ENCODE measurements at places on chromosomes 2 and 18.

DNA sequence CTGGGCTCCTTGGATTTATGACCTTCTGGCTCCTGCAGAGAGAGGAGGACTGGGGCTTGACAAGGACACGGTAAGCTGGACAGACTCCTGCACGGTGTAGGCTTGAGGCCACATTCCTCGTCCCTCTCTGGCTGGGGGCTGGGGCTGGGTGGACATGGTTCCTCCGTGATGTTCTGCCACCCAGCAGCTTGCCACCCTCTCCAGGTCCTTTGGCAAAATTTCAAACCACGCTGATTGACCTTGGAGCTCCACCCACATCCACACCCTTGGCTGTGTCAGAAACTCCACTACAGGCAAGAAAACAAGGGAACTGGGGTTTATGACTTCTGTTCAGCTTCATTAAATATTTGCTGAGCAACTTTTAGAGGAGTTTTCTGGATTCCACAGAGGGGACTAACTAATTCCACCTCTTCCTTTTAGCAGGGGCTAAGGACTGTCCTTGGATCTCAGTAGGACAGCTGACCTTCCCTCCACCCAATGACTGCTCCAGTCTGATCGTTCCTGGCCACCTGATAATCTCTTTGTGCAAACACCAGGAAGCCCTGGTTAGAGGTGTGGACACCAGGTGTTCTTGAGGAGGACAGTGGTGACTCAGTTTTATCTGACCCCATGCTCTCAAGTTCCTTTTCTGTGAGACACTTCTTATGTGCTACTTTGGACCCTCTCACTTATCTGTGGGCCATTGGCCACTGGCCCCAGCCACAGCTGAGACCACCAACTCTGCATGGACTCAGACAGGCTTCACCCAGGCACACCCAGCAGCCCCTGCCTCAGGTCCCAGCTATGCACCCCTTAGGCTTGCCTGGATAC lies 29.3 kb downstream of the GPR55 start:
- no peak for DNase-seq

GRCh38 chr2:71700658-71701397 lies 247.5 kb downstream of the DYSF start:
- no peak for DNase-seq

DNA sequence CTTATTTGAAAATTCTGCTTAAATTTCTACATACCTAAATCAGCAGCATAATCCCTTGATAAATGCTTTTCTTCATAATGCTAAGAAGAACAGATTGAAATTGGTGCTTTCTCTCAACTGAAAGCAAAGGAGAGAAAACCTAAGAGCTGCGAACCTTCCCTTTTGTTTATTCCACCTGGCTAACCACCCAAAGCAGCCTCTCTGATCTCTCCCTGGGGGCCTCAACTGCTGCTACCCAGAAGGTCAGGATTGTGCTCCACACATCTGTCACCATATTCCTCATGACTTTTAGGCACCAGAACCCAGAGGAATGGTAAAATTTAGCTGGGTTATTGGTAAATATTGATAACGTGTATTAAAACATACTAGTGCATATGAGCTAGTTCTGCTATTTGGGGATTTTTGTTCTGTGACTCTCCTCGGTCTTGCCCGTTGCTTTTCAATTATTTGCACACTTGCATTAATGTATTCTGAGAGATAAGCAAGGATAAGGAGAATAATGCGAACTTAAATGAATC lies 334.1 kb downstream of the RIT2 start:
- DNase-seq = no peak

GRCh38 chr18:67582488-67582887 lies 66.0 kb upstream of the DSEL start:
- DNase-seq = no peak

DNA sequence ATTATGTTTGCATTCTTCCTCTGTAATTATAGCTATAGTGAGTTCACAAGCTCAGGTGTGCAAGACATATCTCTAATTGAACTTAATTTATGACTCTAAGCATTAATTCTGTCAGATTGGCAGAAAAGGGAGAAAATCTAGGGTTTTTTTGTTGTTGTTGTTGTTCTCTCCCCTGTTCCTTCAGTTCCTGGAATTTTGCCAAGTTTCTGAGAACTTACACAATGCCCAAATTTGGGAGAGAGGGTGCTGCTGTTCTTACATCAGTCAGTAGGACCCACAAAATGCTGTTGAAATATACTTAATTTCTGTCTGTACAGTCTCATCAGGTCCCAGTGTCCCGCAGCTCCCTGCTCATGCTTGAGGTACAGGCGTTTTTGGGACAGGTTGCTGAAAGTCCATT lies 221.8 kb upstream of the RBMS1 start:
- DNase-seq = no peak

Data from activated T-cell treated with anti-CD3 and anti-CD28 coated beads for 24 hours (primary cell).